ENCODE measurements at places on chromosomes 7 and 10. TPM values are rescaled to one million over a fixed set of nuclear protein-coding genes. Genes with fewer than 3 reads are reported as not detected.

The IL6 gene
- total RNA-seq: 0.27 TPM

The TUBAL3 gene
- 0.15 TPM for total RNA-seq

The DEPP1 gene
- total RNA-seq: 2.1 TPM

The OR2A7 gene
- 9.9 TPM for total RNA-seq

The NXPH1 gene
- 0.27 TPM for total RNA-seq

The KCP gene
- 2.5 TPM for total RNA-seq

The C10orf62 gene
- not detected for total RNA-seq

GRCh38 chr10:5813341-5814109 is at the start of gene GDI2:
Gene GDI2 (minus strand): TSS chr10:5813434. CDS start chr10:5813258, 176 bp downstream.
- peaks cover 39% of the 10 kb centered on the region for H3K4me1 ChIP-seq
- no peaks in the 10 kb centered on the region for H3K27me3 ChIP-seq
- DNase-seq: peak; percentile 96
- peaks cover 10% of the 10 kb centered on the region for H3K36me3 ChIP-seq
- H3K27ac ChIP-seq: peak within 1 kb of the TSS; percentile 93
- peak within 1 kb of the TSS; percentile 89 for H3K4me3 ChIP-seq

DNA sequence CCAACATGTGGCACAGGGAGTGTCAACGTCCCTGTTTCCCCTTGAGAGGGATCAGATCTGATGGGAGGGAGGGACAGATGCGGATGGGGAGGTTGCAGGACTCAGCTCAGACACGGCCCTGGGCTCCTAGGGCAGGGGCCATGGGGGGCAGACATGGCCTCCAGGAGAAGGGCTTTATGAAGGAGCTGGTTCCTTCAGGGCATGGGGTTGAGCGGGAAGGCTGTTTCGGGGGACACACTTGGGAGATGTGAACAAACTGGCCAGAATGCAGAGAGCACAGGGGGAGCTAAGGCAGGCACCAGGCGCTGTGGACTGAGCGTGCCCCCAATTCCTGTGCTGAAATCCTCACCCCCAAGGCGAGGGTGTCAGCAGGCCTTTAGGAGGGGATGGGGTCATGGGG is 581.9 kb upstream of the FOXK1 start:
- no peak overlapping the region for H3K4me3 ChIP-seq
- no peak overlapping the region for H3K27ac ChIP-seq
- H3K36me3 ChIP-seq: no peaks in the 10 kb centered on the region

GRCh38 chr7:37908221-37908788 is 8.3 kb downstream of the SFRP4 start:
- no peaks in the 10 kb centered on the region for H3K36me3 ChIP-seq
- no peak overlapping the region for H3K4me3 ChIP-seq
- H3K27ac ChIP-seq: no peak overlapping the region
- H3K27me3 ChIP-seq: peaks cover 6% of the 10 kb centered on the region
- DNase-seq: no peak

GRCh38 chr7:85000735-85001350 is 186.0 kb downstream of the SEMA3D start:
- DNase-seq: no peak
- peaks cover 52% of the 10 kb centered on the region for H3K4me1 ChIP-seq
- H3K36me3 ChIP-seq: no peaks in the 10 kb centered on the region
- no peak overlapping the region for H3K27ac ChIP-seq
- no peak overlapping the region for H3K4me3 ChIP-seq

GRCh38 chr10:30509508-30509907 is 75.5 kb downstream of the MAP3K8 start:
- H3K4me1 ChIP-seq: no peaks in the 10 kb centered on the region
- H3K36me3 ChIP-seq: no peaks in the 10 kb centered on the region
- no peak overlapping the region for H3K4me3 ChIP-seq
- H3K27ac ChIP-seq: no peak overlapping the region
- DNase-seq: no peak

DNA sequence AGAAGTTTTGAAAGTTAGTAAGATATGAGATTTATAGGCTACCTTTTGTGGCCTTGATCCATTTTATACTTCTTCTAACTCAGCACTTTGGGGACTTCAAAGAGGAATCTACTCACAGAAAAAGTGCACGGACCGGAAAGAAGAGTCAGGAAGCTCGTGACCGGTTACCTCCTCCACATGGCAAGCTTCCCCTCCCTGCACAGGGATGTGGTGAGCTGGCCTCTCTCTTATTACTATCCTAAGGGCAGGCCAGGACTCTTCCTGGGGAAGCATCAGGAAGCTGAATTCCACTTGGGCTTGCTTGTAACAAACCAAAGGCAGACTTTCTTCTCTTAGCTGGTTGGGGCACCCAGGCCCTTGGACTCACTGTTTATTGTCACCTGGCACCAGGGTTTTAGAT is 170.8 kb upstream of the GLI3 start:
- no peaks in the 10 kb centered on the region for H3K36me3 ChIP-seq
- no peak overlapping the region for H3K27ac ChIP-seq
- no peaks in the 10 kb centered on the region for H3K27me3 ChIP-seq
- H3K4me3 ChIP-seq: no peak overlapping the region
- DNase-seq: no peak
- peaks cover 13% of the 10 kb centered on the region for H3K4me1 ChIP-seq

DNA sequence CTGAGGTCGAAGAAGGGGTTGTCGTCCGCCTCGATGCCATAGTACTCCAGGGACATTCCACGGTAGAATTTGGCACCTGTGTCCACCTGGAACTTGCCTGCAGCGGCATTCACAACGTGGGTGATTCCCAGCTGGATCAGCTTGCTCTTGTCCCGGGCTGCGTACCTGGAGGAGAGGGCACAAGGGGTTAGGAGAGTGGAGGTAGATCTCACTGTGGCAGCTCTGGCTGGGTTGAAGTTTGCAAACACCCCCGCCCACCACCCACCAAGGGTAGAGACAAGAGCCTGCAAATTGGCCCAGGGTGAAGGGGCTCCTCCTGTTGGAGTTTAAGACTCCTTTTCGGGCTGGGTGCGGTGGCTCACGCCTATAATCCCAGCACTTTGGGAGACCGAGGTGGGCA is 15.8 kb upstream of the SAMD8 start:
- H3K4me3 ChIP-seq: no peak overlapping the region
- H3K27me3 ChIP-seq: no peaks in the 10 kb centered on the region
- no peaks in the 10 kb centered on the region for H3K36me3 ChIP-seq
- peaks cover 9% of the 10 kb centered on the region for H3K4me1 ChIP-seq

DNA sequence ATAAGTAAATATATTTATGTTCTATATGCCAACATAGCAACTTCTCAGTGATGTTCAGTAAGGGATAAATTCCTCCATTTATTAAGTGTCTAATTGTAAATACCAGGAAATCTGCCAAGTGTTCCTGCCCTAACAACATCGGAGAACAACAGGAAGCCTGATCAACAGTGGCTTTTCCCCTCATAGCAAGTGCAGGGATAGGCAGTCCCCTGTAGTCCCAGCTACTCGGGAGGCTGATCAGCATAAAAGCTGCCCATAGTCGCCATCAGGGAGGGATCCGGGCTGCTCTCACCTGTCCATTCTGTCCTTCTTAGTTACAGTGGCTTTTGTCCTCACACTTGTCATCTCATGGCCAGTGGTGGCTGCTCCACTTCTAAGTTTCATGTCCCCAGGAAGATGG is 141.3 kb downstream of the IDE start:
- H3K36me3 ChIP-seq: no peaks in the 10 kb centered on the region
- H3K4me1 ChIP-seq: peaks cover 5% of the 10 kb centered on the region
- H3K27me3 ChIP-seq: no peaks in the 10 kb centered on the region
- 0 out of 2 replicates have a peak overlapping the region, but pooled peaks have one; percentile 58 for H3K27ac ChIP-seq

GRCh38 chr7:6307762-6308161 is 35.3 kb upstream of the CYTH3 start:
- H3K4me3 ChIP-seq: no peak overlapping the region
- no peaks in the 10 kb centered on the region for H3K27me3 ChIP-seq
- DNase-seq: no peak
- no peaks in the 10 kb centered on the region for H3K36me3 ChIP-seq
- H3K27ac ChIP-seq: peak overlapping the region; percentile 65

DNA sequence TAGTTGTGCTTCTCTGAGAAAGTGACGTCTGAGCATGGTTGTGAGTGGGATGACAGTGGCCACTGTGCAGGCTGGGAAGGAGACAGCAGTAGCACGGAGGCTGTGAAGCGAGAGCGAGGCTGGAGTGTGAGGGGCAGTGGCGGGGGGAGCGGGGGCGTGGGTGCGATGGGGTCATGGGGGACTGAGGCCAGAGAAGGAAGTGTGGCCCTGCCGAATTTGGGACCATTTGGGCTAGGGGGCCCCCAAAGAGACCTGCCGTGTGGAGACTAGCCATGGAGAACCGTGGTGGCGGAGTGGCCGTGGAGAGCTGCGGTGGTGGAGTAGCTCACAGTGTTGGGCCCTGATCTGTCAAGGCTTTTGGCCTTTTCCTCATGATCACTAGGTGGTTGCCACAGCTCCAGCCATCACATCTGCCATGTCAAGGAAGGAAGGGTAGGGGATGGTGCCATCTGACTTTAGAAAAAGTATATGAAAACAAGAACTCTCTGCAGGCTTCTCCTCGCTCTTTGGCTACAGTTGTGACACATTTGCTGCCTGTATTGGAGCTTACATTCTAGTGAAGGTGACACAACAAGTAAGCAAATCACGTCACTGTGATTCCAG is 61.4 kb downstream of the MGMT start:
- no peak overlapping the region for H3K27ac ChIP-seq
- H3K4me3 ChIP-seq: no peak overlapping the region
- H3K36me3 ChIP-seq: no peaks in the 10 kb centered on the region
- no peak for DNase-seq
- H3K4me1 ChIP-seq: peaks cover 31% of the 10 kb centered on the region

GRCh38 chr10:118760265-118760664 is 5.5 kb upstream of the CACUL1 start:
- peaks cover 15% of the 10 kb centered on the region for H3K27me3 ChIP-seq
- DNase-seq: no peak
- no peak overlapping the region for H3K4me3 ChIP-seq
- no peak overlapping the region for H3K27ac ChIP-seq
- H3K36me3 ChIP-seq: no peaks in the 10 kb centered on the region

DNA sequence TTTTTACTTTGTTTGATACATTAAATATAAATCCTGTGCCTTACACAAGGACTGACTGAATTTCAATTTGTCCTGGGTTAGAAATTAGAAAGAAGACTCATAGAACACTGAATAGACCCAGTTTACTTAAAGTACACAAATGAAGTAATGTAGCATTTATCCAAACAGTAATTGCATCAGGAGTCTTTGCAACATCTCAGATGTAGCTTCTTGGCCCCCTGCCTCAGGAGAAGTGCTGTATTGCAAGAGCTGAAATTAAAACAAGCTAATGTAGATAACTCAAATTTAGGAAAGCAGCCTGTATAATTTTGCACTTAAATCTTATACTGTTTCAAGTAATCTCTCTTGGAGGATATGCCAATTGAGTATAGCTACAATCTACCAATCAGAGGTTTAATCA is 54.3 kb upstream of the KCND2 start:
- H3K4me1 ChIP-seq: no peaks in the 10 kb centered on the region
- H3K27me3 ChIP-seq: no peaks in the 10 kb centered on the region
- no peak overlapping the region for H3K4me3 ChIP-seq
- no peak overlapping the region for H3K27ac ChIP-seq
- no peaks in the 10 kb centered on the region for H3K36me3 ChIP-seq

DNA sequence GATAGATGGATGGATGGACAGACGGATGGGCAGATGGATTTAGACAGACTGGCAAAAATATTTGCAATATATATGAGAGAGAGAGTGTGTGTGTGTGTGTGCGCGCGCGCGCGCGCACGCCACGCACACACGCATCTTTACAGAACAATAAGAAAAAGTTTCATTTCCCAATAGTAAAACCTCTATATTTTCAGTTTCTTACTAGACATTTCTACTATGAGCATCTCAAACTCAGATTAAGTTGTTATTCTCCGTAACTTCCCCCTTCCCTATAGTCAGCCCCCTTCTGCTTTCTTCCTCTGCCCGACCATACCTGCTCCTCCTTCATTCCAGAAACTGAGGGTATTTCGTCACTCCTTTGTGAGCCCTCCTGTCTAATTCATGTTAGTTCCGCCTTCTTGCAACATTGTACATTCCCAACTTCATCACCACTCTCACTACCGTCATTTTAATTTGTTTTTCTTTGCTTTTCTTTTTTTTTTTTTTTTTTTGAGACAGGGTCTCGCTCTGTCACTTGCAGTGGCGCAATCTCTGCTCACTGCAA is 154.4 kb upstream of the SH2B2 start:
- DNase-seq: no peak
- H3K4me1 ChIP-seq: peaks cover 10% of the 10 kb centered on the region
- peaks cover 17% of the 10 kb centered on the region for H3K36me3 ChIP-seq
- no peak overlapping the region for H3K27ac ChIP-seq
- no peaks in the 10 kb centered on the region for H3K27me3 ChIP-seq
